Left ventricle myocardium superior (tissue), 1 donor: ENCODE measurements at places on chromosomes 1 and 21. TPM values are rescaled to one million over a fixed set of nuclear protein-coding genes. Genes with fewer than 3 reads are reported as not detected.

DNA sequence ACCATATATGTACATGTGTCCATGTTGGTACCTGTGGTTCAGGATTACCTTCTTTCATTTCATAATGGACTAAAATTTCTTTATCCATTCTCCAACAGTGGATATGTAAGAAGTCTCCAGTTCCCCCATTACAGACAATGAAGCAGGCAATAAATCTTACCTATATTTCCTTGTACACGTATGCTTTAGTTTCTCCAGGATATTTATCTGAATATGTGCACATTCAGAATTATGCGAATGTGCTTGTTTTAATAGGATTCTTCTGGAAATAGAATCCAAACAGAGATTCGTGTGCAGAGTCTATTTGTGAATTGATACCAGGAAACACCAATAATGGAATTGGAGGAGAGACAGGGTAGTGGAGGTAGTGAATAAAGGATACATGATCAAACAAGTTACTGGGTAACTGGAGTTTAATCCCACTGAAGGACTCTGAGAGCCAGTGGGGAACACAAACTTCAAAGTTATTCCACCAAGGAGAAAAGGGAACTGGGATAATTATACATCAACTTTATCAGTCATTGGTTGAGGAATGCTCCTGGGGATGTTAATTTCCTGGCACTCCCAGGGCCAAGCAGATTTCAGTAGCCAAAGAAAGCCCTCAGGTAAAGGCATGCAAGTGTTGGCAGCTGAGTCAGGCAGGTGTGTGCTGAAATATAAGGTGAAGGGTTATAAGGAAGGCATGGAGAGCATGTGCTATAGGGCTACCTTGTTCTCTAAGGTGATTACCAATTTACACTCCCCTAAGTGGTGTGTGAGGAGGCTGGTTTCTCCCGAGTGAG, 374.9 kb upstream of the PBX1 start:
- DNase-seq, result no peak

DNA sequence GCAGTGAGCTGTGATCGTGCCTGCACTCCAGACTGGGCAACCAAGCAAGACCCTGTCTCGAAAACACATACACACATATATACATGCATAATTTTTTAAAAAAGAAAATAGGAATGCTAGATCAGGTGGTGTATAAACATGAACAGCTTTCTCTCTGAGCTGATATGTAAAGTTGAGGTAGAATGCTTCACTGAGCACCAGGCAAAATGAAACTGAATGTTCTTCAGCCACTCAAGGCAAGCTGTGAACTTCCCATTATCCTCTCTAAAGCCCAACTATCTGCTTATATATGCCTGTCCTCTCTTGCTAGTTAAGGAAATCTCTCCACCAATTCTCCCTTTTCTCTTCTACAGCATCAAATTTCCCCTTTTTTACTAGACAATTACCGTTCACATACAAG, 93.0 kb downstream of the NUF2 start:
- no peak for DNase-seq

DNA sequence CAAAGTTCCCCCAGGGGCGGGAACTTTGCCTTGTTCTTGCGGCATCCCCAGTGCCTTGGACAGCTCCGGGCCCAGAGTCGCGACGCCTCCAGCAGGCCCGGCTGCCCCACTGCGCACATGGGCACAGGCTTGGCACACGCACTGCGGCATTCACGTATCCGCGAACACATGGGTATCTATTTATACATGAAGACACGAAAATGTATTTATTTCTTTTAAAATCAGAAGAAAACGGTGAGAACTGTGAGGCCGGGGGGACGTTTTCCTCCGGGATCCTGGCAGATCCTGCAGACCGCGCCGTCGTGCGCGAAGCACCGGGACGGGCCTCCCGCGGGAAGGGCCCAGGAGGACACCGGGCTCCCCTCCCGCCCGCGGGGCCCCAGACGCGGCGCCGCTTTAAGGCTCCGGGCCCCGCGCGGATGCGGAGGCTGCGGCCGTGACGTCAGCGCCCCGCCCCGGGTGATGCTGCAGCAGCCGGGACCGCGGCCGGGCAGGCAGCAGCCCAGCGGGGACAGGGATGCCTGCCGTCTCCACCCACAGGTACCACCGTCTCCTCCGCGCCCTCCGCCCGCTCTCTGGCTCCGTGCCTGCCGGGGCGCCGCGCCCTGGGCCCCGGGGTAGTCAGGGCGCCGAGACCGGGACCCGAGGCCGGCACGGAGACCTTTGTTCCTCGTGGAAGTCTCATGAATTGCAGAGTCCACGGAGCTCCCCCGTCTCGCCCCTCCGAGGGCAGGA, at the start of gene SLC45A1:
Gene SLC45A1 (plus strand): TSS at position 468 of the 735 bp plus-strand sequence. CDS start 6,216 bp downstream, outside the sequence.
- peak; percentile 93 for DNase-seq

DNA sequence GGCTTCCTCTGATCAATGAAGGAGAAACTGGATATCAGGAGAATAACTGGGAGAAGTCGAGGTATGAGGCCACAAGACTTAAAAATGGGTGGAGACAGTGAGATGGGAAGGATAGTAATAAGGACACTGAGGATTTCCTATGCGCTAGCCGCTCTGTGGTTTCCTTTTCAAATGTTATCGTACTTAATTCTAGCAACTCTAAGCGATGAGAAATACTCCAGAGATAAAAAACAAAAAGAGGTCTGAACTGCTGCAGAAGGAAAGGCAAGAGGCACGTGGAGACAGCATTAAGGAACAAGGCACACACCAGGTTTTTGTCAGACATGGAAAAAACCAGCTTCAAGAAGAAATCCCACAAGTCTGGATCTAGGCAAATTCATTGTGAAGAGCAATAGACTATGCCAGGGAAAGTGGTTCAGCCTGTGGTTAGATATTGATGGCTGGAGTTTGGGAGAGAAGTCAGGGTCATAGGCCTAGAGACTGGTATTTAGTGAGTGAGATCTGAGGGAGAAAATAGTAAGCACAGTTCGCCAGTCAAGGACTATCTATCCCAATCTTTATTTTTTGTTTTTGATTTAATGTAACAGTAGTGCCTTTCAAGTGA, 5.3 kb downstream of the CLCA2 start:
- DNase-seq, result no peak

- DNase-seq, result no peak
These were observed 55.5 kb downstream of the EPS15 start for GRCh38 chr1:51463561-51463960.

- no peak for DNase-seq
These were observed 19.5 kb downstream of the KCNH1 start for GRCh38 chr1:211114446-211114845.

DNA sequence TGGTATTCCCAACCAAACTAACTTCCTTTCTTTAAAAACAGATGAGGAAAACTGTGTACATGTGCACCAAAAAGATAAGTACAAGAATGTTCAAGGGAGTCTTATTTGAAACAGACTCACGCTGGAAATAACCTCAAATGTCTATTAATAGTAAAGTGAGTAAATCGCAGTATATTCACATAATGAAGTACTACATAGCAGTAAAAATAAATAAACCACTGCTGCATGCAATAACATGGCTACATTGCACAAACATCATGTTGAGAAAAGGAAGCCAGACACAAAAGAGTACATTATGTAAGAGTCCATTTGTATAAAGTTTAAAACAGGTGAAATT, 5.2 kb upstream of the DENND2D start:
- DNase-seq, result no peak

GRCh38 chr1:234206651-234207284, 166.5 kb upstream of the COA6 start:
- DNase-seq, result peak; percentile 44

GRCh38 chr1:235553112-235553551, 48.9 kb upstream of the B3GALNT2 start:
- DNase-seq, result no peak

- DNase-seq, result no peak
These were observed 3.6 kb upstream of the SMIM1 start for GRCh38 chr1:3768811-3769390.

- no peak for DNase-seq
These were observed 31.3 kb upstream of the SLC30A10 start for GRCh38 chr1:219959540-219960203.

DNA sequence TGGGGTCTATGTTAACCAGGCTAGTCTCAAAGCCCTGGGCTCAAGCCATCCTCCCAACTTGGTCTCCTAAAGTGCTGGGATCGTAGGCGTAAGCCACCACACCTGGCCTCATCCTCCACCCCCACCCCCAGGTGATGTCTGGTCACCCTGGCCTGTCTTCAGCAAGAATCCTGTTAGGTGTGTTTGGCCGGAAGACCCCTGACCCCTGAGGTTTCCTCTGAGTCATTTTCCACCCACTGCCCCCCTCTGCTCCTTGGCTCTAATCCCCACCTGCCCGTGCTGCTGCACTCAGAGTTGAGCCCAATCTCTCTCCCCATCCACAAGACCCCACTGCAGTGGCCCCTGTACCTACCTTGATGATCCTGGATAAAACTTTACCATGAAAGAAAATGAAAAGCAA, 25.2 kb downstream of the SLC66A1 start:
- DNase-seq, result no peak

Gene CLCNKB
- 2.1 TPM for total RNA-seq

Gene MYOC
- 8.3 TPM for total RNA-seq

Gene REN
- not detected for total RNA-seq

Gene LDLRAD2
- 0.20 TPM for total RNA-seq

Gene KCNQ4
- total RNA-seq, result 1.9 TPM
